ENCODE measurements at places on chromosomes 11 and 22.

DNA sequence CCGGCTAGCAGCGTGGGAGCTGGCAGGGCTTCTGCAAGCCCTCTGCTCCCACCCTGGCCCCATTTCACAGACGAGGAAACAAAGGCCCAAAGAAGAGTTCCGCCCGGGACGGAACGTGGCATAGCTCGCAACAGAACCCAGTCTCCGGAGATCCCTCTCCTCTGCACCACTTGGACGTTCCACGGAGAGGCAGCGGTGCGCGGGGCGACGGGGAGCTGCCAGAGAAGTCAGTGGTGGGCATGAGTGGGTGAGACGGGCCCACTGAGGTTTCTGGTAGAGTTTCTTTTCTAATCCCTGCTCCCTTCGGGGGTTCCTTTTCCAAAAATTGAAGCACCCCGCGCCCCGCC is 554 bp upstream of the NECTIN1 start:
- no peak for DNase-seq

- no peak for DNase-seq
Observed at GRCh38 chr11:2315395-2316168, 13.8 kb downstream of the TSPAN32 start.

- no peak for DNase-seq
Observed at GRCh38 chr22:45580726-45581381, 78.2 kb downstream of the FBLN1 start.

DNA sequence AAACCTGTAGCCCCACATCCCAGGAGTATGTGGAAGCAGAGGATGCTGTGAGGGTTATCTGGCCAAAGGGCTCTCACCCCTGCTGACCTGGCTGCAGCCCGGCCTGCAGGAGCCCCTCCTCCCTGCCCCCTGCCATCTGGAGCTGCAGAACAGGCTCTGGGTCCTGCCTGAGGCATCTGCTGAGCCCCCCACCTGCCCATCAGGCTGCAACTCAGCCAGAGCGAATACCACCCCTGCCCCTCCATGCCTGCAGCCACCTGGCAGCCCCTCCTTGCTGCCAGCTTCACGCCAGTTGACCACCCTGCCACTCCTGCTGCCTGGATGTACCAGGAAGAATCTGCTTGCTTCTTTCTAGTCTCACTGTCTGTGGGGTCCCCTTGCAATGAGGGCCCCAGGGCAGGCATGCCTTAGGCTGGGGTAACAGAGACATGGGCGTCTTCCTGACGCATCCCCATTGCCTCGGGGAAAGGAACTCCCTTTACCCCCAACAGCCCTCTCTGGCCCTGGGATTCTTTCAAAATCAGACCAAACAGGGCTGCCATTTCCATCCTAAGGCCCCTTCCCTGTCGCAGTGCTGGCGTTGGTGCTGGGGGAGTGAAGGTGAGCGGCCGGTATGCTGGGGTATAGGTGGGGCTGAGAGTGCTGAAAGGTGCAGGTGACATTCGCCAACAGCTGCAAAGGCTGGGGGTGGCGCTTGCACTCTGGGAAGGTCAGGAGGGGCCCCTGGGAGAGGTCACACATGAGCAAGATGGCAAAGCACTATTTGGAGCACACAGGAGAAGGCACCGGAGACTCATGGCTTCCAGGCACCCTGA is 1334.6 kb downstream of the TBC1D22A start:
- no peak for DNase-seq

- no peak for DNase-seq
Observed at GRCh38 chr11:46701078-46701654, 335 bp downstream of the ZNF408 start.

DNA sequence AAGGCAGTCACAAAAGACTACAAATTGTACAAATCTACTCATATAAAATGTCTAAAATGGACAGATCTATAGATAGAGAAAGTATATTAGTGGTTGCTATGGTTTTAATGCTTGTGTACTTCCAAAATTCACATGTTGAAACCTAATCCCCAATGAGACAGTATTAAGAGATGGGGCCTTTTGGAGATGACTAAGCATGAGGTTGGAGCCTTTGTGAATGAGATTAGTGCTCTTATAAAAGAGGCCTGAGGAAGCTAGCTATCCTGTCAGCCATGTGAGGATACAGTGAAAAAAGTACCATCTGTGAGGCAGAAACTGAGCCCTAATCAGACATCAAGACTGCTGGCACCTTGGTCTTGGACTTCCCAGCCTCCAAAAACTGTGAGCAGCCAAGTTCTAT is 82.6 kb downstream of the CYP2R1 start:
- DNase-seq = no peak

DNA sequence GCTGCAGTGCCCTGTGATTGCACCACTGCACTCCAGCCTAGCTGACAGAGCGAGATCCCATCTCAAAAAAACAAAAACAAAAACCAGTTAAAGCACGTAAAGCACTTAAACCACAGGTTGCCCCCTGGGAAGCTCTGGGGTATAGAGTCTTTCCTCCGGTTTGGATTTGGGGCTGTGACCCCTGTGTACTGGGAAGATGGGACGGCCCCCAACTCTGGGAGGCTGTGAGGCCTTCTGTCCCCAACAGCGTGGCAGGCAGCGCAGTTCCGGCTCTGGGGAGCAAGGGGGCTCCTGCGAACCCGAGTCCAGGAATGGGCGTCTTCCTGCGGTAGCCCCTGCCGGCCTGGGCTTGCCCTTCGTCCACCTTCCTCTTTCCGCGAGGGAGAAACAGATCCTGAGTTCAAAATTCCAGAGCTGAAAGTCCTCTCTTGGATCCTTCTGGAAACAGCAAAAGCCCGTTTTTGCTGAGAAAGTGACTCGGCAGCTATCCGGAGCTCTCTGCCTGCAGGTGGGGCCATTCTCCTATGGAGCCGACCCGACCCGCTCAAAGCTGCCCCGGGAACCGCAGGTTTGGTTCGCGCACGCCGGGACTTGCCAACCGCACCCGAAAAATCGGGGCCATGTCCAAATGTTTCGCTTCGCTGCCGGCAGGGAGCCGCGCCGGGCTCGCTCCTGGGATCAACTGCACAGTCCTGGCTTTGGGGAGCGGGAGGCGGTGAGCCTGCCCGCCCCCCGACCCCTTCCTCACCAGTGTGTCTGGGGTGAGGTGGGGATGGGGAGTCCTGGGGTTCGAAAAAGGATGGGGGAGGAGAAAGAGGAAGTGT is 36.3 kb upstream of the POLA2 start:
- DNase-seq = no peak

GRCh38 chr22:48276994-48277867 is 1514.8 kb downstream of the TBC1D22A start:
- no peak for DNase-seq

DNA sequence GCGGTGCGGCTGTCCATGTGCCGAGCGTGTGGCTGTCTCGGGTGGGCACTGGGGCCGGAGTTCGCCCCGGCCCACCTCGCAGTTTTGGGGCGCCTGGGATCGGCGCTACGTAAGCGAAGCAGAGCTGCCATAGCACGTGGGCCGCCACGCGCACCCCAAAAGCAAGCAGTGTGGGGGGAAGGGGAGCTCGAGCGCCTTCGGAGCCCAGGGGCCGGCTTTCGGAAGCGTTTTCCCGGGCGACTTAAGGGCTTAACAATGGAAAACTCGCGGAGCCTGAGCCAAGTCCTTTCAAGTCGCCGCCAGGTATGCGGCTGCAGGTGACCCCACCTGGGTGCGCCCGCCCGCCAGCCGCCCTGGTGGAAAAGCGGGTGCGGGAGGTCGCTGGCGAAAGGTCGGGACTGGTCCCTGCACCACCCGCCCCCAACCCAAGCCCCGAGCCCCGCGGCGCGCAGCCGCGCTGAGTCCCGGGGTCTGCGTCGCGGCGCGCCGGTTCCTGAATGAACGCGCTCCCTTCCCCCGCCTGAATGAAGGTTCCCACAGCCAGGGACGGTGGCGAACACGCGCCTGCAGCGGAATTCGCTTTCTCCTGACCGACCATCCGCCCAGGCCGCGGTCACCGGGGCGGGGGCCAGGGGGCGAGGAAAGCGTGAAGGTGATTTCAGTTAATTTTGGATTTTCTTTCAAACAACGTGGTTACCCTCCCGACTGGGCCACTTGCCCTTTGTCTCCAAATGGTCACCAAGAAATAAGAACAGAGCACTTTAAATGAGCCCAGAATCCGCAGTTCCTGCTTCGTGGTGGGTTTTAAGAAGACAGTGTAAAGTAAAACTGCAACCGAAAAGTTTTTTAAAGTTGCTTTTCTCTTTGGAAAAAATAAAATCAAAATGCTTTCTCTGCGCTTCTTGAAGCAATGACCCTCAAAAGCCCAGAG is 2.8 kb upstream of the CCND1 start:
- no peak for DNase-seq

- DNase-seq = no peak
Observed at GRCh38 chr22:32353292-32353691, 4.4 kb upstream of the RFPL3 start.

- peak; percentile 26 for DNase-seq
Observed at GRCh38 chr11:124740277-124740882, 638 bp downstream of the NRGN start.

GRCh38 chr22:50737728-50738648 is at the start of gene ACR:
ACR (plus strand) TSS chr22:50738204; CDS start chr22:50738236, 32 bp downstream.
- no peak for DNase-seq

- DNase-seq = no peak
Observed at GRCh38 chr11:115939104-115939730, 435.0 kb upstream of the CADM1 start.

DNA sequence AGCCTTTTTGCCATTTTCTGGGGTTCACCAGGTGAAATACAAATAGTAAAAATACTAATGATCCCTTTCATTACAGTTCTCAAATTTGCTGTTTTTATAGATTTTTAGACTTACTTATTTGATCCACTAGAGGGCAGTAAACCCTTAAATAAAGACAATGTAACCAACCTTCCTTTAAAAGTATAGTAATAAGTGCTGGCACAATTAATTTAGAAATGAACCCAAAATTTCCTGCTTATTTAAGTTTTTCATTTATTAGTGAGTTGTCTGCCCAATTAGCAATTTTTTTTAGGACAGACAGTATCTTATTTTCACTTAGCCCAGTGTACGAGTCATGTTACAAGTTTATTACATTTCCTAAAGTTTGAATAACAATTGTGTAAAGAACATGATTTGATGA is 4.7 kb downstream of the DDIAS start:
- no peak for DNase-seq

DNA sequence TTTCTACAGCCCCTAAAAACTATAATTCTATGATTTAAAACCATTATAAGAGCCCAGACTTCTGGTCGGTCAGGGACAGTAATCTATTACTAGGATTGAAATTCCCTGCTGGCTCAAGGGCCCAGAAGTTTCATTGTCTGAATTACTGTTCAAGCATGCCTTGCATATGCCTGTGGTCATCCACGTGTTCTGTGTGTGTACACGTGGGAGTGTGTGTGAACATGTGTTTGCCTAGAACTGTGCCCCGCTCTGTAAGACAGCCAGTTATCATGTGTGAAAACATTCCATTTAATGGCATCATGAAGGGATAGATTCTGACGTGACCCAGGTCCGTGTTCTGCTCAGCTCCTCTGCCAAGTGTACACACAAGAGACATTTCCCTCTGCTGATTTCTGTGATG is 189.3 kb upstream of the NECTIN1 start:
- DNase-seq = no peak

GRCh38 chr11:31813391-31814175 is 2.5 kb upstream of the PAX6 start:
- no peak for DNase-seq
